ENCODE measurements at places on chromosomes 6 and 20. TPM values are rescaled to one million over a fixed set of nuclear protein-coding genes. Genes with fewer than 3 reads are reported as not detected.

GRCh38 chr6:160071805-160072690 lies 49.6 kb upstream of the SLC22A1 start:
- no peak for DNase-seq

DNA sequence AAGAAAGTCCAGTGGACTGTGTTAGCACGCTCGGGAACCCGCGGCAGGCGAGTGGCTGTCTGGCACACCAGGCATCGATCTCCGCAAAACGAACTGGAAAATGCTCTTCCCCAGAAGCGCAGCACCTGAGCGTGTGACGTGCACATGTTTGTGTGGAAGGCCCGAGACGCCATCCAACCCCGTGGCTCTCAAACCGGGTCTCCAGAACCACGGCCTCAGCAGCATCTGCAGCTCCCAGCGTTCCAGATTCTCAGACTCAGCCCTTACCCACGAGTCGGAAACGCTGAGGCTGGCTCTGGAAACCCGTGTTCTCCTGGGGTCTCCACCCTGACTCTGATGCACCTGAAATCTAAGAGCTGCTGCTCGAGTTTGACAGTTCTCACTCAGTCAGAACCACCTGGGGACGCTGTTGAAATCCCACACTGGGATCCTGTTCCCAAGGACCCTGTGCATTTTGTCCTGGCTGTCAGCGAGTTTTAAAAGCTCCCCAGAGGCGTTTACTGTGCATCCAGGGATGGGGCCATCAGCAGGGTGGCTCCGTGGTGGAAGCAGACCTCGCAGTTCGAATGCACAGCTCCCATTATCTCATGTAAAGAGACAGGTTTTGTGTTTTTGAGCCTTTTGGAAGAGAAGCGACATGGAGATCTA lies 69.0 kb downstream of the DLL1 start:
- peak; percentile 4 for DNase-seq

GRCh38 chr6:50543666-50544065 lies 169.7 kb upstream of the TFAP2D start:
- DNase-seq = no peak

DNA sequence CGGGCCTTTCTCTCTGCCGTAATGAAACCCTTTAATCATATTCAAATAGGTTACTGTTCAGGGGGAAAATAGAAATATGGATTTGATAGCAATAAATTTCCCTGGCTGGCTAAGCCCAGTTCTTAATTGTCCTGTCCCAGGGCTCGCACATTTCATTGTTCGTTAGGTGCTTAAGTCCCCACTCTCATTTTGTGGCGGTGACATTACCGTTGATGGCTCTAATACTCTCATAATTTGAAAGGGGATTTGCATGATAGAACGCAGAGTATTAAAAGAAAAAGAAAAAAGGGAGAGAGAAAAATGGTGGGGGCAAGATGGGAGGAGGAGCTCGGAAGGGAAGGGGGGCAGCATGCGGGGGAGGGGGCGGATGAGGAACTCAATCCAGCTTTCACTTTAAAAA lies 79.1 kb upstream of the FOXP4 start:
- peak; percentile 16 for DNase-seq

GRCh38 chr20:64105846-64106434 lies 1.4 kb downstream of the NPBWR2 start:
- DNase-seq = no peak

DNA sequence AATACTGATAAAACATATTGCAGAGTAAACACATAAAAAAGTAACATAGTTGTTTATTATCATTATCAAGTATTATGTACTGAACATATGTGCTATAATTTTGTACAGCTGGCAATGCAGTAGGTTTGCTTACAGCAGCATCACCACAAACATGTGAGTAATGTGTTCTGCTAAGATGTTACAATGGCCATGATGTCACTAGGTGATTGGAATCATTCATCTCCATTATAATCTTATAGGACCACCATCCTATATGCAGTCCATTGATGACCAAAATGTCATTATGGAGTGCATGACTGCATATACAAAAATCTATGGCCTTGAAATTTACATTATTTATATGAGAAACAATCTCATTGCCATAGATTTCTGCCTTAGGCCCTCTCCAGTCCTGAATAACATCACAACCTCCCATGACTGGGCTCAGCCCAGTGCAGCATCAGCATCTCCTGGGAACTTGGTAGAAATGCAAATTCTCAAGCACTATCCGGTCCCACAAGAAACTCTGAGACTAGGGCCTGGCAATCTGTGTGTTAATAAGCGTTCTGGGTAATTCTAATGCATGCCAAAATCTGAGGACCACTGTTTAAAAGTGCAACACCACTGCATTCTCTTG lies 352.0 kb upstream of the MARCKS start:
- DNase-seq = no peak

The FLRT3 gene
- total RNA-seq = 30.8 TPM

The GCM1 gene
- not detected for total RNA-seq

The CD93 gene
- 7.2 TPM for total RNA-seq

The OTOR gene
- not detected for total RNA-seq

The AKAP12 gene
- total RNA-seq = 165 TPM

The C6orf58 gene
- total RNA-seq = not detected

Data from ovary (tissue), 10 donors.